ENCODE measurements at places on chromosomes 5 and 9.

GRCh38 chr5:173835131-173835530 lies 53.0 kb upstream of the CPEB4 start:
- DNase-seq: no peak

DNA sequence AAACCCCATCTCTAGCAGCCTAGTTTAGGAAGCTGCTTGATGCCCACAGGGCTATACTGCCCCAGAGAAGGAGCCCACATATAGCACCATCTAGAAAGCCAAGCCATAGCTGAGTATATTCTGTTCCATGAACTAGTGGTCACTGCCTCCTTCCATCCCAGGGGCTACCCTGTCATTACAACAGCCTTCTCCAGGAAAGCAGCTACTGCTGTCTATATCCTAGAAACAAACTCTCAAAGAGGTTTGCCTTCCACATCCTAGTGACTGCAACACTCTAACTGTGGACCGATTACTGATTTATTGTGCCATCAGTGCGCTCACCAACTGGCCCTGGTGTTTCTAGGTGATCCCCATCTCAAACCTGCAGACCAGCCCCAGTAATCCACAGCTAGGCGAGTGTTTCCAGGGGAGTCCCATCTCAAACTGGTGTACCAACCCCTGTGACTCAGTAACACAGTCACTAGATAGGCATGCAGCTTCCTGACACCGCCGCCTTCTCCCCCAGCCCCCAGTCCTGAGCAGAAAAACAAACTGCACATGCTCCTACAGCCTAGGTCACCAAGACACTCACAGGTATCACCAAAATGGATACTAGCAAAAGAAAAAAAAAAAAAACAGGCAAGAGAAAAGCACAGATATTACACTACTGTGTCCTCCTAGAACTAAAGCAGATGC lies 14.8 kb downstream of the SPTLC1 start:
- DNase-seq: no peak

DNA sequence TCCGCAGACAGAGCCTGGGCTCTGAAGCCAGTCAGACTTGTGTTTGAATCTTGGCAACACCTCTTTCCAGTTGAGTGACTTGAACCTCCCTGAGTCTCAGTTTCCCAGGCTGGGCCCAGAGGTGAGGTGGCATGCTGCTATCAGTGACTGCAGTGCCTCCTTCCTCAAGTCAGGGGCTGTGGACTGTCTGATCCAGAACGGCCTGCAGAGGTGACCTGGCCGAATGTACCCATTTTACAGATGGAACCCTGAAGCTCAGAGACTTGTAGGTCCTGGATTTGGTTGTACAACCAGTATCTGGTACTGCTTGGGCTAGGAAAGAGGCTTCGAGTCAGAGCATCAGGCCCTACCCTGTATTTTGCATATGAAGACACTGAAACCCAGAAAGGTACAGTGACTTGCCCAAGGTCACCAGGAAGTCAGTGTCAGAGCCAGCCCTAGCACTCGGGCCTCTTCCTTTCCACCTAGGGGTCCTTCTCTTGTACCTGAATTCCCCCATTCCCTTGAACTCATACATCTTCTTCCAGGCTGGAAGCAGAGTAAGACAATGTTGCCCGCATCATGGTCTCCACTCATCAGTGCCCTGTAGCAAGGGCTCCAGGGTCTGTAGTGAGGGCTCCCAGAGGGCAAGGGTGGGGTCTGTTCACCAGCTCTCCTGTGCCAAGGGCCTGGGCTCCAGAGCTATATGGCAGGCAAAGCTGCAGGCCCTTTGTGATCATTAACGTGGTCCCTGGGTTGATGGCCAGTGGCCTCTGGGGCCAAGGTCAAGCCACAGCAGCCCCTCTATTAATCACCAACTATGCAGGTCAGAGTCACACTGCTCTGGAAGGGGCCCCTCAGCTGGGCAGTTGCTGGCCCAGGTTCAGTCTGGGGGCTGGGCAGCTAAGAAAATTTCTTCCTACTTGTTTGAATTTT lies 28.5 kb downstream of the GSN start:
- no peak for DNase-seq

DNA sequence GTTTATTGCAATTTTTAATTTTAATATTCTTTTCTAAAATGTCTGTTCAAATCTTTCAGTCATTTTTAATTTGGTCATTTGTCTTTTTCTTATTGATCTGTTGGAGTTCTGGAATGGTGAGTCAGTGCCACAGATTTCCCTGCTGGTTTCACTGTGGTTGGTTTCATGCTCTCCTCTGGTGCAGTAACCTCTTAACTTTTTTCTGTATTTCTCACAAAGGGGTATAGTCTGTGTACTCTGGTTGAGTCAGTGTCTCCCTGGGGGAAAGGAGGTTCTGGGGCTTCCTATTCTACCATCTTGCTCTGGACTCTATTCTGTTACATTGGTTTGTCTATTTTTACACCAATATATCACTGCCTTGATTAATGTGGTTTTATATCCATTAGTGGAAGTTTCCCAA lies 178.8 kb downstream of the CSNK1G3 start:
- DNase-seq: no peak

DNA sequence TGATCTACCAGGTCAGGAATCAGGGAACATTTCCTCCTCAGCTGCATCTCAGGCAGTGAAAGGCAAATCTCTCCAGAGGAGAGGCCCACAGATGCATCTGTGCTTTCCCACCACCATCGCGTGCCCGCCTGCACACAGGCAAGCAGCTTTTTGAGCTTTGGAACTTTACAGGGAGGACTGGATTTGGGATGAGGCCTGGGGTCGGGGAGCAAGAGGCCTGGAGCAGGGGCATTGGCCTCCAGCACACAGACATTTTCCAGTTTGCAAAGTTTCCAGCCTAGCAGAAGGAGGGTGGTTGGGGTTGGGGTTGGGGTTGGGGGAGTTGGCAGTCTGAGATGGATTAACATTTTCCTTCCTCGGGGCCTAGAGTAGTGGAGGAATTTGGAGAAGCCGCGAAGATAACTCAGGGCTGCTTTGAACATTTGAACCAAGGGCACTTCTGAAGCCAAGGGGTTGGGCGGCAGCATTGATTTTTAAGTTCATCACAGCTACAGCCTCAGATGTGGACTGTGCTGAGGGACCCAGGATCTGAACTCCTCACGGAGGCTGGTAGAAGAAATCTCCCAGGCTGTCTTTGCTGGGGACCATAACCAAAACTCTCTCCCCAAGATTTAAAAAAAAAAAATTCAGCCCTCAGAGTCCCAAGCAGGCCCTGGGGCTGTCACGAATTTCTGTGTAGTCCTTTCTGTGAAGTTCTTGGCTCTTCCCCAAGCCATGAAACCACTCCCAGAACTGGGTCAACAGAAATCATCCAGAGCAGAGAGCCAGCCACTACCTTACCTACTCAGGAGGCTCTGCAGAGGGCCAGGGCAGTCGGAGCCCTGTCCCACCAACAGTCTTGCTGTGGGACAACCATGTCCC lies 25.6 kb downstream of the C5orf15 start:
- DNase-seq: no peak

- no peak for DNase-seq
Measured at GRCh38 chr5:157294407-157295091, 28.6 kb downstream of the CYFIP2 start.

- peak; percentile 62 for DNase-seq
Measured at GRCh38 chr5:343461-344401, 22.2 kb downstream of the AHRR start.

DNA sequence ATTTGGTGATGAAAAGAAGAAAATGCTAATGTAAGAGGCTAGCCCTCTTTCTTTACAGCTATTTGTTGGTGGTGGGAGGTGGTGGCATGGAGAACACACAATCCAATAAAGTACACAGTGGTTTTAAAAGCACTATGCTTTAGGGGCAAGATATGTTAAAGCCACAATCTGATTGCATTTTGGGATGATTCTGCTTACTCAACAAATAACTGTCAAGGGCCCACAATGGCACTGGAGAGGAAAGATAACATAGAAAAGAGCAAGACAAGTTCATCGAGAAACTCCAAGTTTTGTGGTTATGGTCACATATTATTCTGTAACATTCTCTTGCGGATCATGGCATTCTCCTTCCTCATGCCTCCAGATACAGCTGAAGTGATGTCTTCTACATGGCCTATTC lies 38.8 kb downstream of the OTP start:
- no peak for DNase-seq

DNA sequence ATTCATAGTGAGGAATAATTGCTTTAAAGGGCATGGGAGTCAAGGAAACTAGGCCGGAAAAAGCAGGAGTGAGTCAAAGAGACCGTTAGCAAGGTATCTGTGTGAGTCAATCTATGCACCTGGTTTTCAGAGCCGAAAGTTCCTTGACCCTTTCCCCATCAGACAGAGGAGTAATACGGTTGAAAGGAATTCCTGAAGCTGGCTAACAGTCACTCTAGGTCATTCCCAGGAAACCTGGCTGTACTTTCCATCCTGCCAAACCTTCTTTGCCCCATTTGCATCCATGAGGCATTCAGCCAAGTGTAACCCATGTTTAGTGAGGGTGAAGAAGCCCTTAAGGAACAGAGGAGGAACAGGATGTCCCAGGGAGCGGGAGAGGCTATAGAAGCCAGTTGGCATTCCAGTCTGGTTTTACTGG lies 16.2 kb downstream of the RBM18 start:
- no peak for DNase-seq

- no peak for DNase-seq
Measured at GRCh38 chr5:64634997-64635686, 55.2 kb upstream of the SHISAL2B start.

DNA sequence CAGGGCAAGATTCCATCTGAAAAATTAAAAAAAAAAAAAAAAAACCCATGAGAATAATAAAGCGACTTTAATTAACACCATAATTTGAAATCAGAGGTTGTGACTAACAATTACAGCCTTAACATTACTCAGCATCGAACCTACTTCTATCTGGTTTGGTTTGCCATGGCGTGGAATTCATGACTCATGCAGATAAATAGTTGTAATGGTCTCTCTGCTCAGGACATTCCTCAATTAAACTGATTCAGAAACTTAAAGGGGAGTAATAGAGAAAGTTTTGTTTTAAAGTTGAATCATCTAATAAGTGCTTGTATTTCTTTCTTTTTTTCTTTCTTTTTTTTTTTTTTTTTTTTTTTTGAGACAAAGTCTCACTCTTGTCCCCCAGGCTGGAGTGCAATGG lies 135.5 kb downstream of the SPATA31D1 start:
- DNase-seq: no peak

DNA sequence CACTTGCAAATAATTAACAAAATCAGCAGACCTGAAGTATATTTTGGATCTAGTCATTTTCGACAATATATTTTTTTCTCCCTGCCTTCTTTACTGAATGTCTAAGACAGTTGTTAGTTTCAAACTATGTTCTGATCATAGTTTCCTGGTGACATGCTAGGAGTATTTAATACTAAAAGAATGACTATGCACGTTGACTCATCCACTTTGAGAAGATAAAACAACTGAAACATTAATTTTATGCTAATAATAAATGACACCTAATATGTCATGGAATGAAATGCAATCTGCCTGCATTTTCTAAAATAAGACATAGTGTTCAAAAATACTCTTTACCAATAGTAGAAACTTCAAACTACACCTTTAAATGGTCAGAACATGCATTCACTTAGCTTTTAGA lies 2123.7 kb upstream of the C9orf72 start:
- DNase-seq: no peak

- DNase-seq: no peak
Measured at GRCh38 chr9:90141723-90142122, 500.9 kb downstream of the DIRAS2 start.

DNA sequence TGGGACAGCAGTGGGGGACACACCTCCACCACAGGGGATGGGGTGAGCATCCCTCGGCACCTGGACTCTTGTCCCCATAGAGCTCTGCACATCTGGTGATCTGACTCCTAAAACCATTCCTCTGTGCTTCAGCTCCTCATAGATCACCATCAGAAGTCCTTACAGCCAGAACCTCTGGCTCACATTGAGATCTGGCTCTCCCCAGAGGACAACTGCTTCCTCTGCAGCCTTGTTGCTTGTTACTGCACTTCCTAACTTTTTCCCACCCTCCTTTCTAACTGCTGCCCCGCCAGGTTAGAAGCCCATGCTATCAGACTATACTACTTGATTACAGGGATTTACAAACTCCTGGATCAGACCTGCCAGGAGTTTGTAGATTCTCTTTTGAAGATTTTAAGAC lies 64.5 kb downstream of the ARSB start:
- no peak for DNase-seq

- DNase-seq: no peak
Measured at GRCh38 chr9:137298401-137299202, 3.5 kb downstream of the NRARP start.

DNA sequence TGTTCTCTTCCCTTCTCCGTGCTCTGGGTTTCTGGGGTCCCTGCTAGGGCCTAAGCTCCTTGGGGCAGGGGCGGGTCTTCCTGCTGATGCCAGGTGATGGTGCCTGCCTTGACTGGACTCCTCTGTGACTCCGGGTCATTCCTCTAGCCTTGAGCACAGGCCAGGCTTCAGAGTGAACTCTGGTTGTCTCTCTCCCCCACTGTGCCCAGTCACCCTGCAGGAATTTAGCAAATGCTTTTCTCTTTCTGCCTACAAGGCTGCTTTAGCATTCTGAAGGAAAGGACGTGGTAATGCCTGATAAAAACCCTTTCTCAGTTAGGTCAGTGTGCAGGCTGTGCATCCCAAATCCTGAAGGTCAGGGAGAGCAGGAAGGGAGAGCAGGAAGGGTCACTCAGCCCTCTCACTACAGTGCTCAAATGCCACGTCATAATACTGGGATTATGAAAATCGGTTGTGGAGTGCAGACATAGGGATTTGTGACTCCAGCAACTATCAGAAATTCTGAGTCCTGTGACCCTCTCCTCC lies 2.7 kb downstream of the CXCL14 start:
- no peak for DNase-seq

DNA sequence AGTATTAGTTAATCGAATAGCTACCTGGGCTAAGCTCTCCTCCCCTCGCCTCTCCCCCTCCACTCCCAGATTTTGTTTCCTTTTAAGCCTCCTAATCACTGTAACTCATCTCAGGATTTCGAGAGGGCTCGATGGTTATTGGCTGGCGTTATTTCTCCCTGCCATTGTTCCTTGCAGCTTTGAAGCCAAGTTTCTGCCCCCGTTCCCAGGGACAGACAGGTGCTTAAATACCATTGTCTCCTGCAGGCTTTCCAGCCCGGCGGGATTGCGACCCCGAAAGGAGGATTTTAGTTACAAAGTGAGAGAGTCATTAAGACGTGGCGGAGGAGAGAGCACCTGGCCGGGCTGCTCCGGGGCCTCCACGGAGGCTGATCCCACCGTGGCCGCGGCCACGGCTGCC lies 46.2 kb downstream of the ASS1 start:
- no peak for DNase-seq

GRCh38 chr5:18105449-18105848 lies 471.2 kb downstream of the TAF11L14 start:
- DNase-seq: no peak

GRCh38 chr5:5983261-5983980 lies 394.9 kb downstream of the MED10 start:
- peak; percentile 43 for DNase-seq

GRCh38 chr9:130731355-130731754 lies 37.8 kb downstream of the EXOSC2 start:
- no peak for DNase-seq

- no peak for DNase-seq
Measured at GRCh38 chr5:146751054-146751453, 127.5 kb downstream of the PPP2R2B start.

All from NCI-H510A (cell line).